T47D (cell line): ENCODE measurements at places on chromosomes 4 and X.

GRCh38 chr4:102387552-102388150, 42.4 kb upstream of the SLC39A8 start:
- DNase-seq: no peak

DNA sequence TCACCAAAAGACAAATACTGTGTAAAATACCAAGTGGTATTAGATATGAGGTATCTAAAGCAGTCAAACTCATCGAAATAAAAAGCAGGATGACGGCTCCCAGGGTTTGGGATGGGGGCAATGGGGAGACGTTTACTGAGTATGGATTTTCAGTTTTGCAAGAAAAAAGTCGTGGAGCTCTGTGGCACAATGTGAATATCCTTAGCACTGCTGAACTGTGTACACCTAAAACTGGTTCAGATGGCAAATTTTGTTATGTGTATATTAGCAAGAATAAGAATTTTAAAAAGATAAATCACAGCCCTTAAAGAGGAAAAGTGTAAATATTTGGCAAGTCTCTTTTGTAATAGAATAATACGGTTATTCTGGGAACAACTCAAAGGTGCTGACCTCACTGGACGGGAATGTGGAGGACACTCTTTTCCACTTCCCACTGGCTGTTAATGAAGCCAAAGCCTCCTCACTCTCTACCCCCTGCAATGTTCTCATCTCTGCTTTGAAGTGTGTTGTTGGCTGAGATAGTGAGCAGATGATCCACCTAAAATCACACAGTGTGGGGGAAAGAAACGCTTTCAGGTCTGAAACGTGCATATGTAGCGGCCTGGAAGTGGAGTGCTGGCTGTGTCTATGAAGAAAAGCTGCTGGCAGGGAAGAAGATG, 49.2 kb downstream of the SEL1L3 start:
- DNase-seq: no peak

DNA sequence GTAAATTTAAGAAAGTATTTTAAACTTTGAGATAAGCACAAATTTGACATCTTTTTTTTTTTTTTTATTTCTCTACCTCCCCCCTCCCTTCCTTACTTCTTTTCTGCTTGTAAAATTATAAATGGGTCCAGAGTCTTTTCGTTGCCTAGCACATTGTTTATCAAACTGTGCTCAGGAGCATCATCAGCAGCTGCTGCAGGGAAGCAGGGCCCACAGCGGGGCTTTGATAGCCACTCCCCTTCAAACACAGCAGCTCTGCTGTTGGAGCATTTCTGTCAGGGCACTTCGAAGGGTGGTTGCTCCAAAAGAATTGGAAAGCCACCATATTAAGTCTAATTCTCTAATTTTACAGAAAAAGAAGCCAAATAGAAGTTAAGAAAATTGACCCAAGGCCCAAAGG, 588.3 kb downstream of the SPRY1 start:
- no peak for DNase-seq

- DNase-seq: no peak
Measured at GRCh38 chrX:132744470-132744869, 214.0 kb downstream of the HS6ST2 start.

DNA sequence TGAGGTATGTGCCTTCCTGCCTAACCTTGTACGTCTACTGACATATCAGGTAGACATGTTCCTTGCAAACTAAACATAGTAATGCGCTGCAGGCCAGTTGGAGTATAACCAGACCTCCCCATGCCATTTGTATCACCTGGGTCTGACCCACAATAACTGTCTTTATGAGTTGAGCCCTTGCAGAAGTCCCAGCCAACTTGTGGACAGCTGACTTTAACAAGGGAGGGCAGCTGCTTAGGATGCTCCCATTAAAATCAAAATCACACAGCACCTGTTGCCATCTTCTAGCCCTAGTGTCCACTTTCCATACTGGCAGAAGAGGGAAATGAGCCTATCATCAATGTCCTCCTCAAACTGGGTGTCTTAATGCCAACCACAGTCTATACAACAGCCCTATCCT, 41.6 kb downstream of the KANTR start:
- no peak for DNase-seq

GRCh38 chrX:31233941-31234496, 162.2 kb upstream of the FTHL17 start:
- no peak for DNase-seq

DNA sequence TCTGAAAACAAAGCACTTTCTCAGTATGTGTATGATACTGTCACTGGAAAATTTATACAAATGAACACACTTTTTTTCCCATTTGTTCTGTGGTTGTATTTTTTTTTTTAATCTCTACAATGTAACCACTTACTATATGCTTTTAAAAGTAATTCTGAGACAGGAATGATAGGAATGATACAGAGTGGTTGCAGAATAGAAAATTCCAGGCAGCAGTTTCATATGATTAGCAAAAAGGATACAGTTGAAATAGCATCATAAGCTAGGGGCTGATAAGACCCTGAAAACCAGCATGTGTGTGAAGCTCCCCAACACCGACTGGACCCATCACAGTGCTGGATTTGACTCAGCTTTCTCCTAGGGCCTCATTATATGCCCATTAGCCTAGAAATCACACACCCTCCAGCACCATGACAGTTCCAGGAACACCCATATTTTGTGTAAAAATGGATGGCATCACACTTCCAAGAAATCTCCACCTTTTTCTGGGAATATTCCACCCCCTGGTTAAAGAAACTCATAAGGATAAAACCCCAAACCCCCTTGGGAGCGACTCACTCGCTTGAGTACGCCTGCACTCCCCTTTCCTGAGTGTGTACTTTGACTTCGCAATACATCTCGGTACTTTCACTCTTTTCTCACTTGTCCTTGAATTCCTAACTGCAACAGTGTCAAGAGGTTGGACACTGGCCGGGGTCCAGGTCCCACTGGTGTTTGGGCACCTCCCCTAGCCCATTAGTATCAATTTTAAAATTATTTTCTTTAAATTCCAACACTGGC, 77.4 kb upstream of the AGA start:
- DNase-seq: no peak

DNA sequence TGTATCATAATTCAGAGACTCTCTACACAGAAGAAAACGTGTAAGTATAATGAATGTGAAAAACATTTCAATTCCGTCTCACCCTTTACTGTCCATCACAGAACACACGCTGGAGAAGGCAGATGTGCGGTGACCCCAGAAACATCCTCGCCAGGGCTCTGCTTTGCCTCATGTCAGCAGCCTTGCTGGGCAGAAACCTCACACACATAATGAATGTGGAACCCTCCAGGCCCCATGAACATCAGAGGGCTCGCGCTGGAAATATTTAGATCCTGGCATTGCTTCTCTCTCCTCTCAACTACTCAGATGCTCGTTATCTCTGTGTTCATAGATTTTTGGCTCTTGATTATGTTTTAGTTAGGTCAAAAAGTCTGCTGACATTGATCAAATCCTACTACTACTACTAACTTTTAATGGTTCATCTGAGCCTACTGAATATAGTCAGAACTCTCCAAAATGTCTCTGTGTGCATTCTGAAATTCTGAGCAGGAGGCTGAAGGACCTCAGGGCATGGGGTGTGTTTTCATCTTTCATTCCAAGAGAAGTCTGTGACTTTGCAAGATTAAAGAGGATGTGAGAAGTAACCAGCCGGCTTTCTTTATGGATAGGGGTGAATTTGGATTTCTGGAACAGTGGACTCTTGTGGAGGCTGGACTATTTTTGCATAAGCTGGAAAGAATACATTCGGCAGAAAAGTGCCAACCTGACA, 27.0 kb downstream of the SMIM43 start:
- no peak for DNase-seq

DNA sequence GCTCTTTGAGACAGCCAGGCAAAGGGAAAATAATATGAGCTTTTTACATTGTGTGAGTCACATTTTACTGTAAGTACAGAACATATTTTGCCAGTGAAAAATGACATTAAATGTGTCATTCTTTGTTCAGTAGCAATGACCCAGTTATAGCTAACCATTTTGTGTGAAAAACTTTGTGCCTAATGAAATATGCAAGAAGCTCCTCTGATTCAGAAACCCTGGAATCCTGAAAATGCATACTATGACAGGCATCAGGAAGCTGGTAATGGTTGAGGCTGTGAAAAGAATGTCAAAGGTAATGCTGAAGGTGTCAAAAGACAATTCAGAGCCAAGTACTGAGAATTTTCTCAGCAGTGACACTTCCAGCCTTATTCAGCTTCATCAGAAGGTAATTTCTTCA, 549.5 kb upstream of the SMIM31 start:
- peak; percentile 82 for DNase-seq

DNA sequence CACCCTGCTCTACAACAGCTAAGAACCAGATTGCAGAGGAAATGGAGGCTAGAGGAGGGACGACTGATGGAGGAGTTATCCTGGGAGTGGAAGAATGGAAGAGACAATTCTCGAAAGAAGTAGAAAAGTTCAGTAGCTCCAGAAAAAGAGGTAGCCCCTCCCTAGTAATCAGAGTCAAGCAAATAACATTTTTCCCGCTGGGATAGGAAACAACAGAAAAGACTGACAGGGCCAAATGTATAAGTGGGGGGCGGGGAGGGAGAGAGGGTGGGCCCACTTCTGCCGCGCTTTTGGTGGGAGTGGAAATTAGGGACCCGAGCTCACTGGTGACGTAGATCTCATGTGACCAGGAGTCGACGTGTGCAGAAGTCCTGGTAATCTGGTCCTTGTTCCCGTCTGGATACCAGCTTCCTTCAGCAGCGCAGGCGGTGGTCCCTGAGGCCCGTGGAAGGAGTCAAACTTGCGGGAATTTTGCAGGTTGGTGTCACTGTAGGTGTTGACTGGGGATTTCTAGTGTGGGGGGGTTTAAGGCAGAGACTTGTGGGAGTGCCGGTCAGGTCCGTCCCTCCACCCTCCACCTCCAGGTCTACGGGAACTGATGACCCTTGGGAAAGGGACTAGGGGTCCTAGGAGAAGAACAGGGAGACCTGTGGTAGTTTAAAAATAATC, at the start of gene TCEAL9:
Gene TCEAL9, plus strand, starts transcription at position 377 of the 669 bp plus-strand sequence. CDS start 1,179 bp downstream, outside the sequence.
- DNase-seq: peak; percentile 37

DNA sequence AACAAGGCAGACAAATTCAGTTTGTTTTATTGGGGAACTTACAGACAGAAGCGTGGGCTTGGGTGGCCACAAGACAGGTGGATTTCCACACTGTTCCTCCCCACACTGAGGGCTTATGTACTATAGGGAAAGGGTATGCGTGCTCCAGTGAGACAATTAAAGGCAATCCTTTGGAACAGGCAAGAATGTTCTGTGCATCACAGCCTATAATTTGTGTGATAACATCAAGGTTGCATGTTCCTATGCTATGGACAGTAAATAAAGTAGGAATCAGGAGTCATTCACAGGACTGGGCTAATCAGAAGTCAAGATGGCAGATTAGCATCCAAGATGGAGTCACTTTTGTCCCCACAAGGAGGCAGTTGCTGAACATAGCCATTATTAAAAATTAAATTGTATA, 84.6 kb upstream of the TRIM2 start:
- DNase-seq: no peak

- no peak for DNase-seq
Measured at GRCh38 chr4:112504807-112505206, 11.2 kb downstream of the NEUROG2 start.

GRCh38 chr4:139791681-139792080, 126.1 kb downstream of the MGST2 start:
- DNase-seq: no peak

GRCh38 chrX:155888139-155888538, 7.0 kb downstream of the VAMP7 start:
- no peak for DNase-seq

GRCh38 chr4:159162576-159162975, 59.7 kb downstream of the RAPGEF2 start:
- no peak for DNase-seq

GRCh38 chrX:149531599-149531998, 9.2 kb upstream of the EOLA1 start:
- DNase-seq: no peak

GRCh38 chrX:105315248-105315647, 94.8 kb upstream of the TEX13A start:
- DNase-seq: no peak

DNA sequence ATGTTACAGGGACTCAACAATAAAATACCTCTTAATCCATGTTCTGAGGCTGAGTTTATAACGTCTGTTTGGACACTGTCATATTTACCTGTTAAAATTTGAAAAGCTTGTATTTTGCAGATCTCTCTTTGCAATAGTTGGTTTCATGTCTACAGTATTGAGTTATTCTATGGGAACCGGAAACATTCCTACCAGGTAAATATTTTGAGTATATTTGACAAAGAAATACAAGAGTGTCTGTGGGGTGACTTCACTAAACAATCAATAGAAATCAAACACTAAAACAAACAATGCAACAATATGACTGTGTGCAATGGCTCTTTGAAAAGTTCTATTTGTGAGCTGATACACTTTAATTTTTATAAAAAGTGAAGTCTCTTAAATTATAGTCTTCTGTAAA, 47.7 kb upstream of the CXCL8 start:
- no peak for DNase-seq

- no peak for DNase-seq
Measured at GRCh38 chr4:48336146-48336870, 5.0 kb upstream of the SLAIN2 start.

DNA sequence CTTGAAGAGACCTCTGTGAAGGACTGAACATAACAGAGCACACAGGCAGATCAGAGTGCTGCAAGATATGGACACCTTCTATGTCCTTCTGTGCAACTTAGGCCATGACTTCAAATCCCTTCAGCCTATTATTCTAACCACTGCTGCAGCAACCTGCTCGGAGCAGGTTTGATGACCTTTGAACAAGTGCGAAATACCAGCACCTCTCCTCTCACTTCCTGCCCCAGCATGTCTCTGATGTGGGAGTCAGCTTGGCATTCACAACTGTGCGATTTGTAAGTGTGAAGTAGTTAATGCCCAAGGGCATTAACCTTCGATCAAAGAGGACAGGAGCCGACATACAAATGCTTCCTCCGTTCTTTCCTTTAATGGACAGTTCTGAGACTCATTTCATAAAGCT, 1.6 kb upstream of the EXOC1 start:
- DNase-seq: no peak

GRCh38 chr4:94947681-94948108, 189.9 kb downstream of the BMPR1B start:
- no peak for DNase-seq

DNA sequence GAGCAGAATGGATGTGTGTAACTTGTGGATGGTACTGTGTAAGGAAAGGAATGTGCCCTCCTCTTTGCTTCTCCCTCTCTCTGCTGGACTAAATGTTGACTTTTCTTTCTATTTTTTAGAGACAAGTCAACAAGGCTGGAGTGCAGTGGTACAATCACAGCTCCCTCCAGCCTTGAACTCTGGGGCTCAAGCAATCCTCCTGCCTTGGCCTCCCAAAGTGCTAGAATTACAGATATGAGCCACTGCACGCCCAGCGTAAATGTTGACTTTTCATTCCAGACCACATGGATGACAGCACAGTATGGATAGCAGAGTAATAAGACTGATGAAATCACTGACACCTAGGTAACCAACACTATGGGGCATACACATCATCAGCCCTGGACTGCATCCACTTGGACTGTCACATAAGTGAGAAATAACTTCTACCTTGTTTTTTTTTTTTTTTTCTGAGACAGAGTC, 5.1 kb upstream of the RPS3A start:
- DNase-seq: no peak

DNA sequence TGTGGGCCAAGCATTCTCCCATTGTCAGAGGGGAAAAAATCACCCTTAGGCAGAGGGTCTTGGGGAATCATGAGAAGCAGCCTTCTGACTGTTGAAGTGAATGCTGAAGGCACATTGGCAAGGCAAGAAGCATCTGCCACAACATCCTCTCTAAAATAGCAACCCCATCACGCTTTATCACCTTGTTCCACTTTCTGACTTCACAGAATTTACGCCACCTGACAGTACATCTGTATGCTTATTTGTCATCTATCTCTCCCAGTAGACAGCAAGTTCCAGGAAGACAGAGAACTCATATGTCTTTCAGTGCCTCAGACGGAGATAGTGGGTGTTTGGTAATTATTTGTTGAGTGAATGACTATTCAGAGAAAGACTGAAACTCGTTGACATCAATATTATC, 68.4 kb upstream of the SCML1 start:
- no peak for DNase-seq
